ENCODE measurements at places on chromosomes 2 and 18. TPM values are rescaled to one million over a fixed set of nuclear protein-coding genes. Genes with fewer than 3 reads are reported as not detected.

DNA sequence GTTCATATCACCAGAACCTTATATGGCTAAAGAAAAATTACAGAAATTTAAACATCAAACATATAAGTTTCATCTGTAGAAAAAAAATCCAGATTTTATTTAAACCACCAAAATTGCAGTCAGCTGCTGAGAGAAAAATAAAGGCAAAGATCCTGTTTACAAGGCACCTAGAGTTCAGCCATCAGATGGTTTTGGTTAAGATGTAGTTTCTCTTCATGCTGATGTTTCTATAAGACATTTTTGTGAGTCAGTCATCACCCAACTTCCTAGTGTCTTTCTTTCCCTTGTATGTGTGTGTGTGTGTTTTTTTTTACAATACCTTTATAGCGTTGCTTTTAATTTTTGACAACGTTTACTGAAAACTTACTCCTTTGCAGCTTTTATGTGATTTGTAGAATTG is 26.1 kb upstream of the MMADHC start:
- DNase-seq = peak; percentile 35
- peaks cover 15% of the 10 kb centered on the region for H3K4me1 ChIP-seq
- no peak overlapping the region for H3K27ac ChIP-seq
- no peaks in the 10 kb centered on the region for H3K27me3 ChIP-seq
- no peak overlapping the region for H3K4me3 ChIP-seq
- no peaks in the 10 kb centered on the region for H3K36me3 ChIP-seq

GRCh38 chr2:126915903-126916302 is 17.2 kb downstream of the TEX51 start:
- H3K27ac ChIP-seq = no peak overlapping the region
- no peak for DNase-seq
- H3K4me3 ChIP-seq = no peak overlapping the region
- H3K36me3 ChIP-seq = no peaks in the 10 kb centered on the region

GRCh38 chr2:110796716-110797301 is 64.4 kb downstream of the ACOXL start:
- no peaks in the 10 kb centered on the region for H3K36me3 ChIP-seq
- DNase-seq = no peak
- H3K4me1 ChIP-seq = no peaks in the 10 kb centered on the region
- no peak overlapping the region for H3K4me3 ChIP-seq

- H3K27ac ChIP-seq = peak within 1 kb of the TSS; percentile 60
- H3K36me3 ChIP-seq = peaks cover 10% of the 10 kb centered on the region
- H3K4me1 ChIP-seq = peaks cover 4% of the 10 kb centered on the region
Measured at GRCh38 chr18:657311-658000, at the start of gene TYMS. Gene TYMS, plus strand, starts transcription at chr18:657653. Its CDS starts 90 bp downstream, at chr18:657743.

- H3K36me3 ChIP-seq = no peaks in the 10 kb centered on the region
- no peak overlapping the region for H3K4me3 ChIP-seq
- peak; percentile 45 for DNase-seq
- peaks cover 6% of the 10 kb centered on the region for H3K4me1 ChIP-seq
- H3K27ac ChIP-seq = no peak overlapping the region
Measured at GRCh38 chr2:24313744-24314632, 46.3 kb downstream of the ITSN2 start.

The FBXO15 gene
- total RNA-seq = 1.2 TPM

DNA sequence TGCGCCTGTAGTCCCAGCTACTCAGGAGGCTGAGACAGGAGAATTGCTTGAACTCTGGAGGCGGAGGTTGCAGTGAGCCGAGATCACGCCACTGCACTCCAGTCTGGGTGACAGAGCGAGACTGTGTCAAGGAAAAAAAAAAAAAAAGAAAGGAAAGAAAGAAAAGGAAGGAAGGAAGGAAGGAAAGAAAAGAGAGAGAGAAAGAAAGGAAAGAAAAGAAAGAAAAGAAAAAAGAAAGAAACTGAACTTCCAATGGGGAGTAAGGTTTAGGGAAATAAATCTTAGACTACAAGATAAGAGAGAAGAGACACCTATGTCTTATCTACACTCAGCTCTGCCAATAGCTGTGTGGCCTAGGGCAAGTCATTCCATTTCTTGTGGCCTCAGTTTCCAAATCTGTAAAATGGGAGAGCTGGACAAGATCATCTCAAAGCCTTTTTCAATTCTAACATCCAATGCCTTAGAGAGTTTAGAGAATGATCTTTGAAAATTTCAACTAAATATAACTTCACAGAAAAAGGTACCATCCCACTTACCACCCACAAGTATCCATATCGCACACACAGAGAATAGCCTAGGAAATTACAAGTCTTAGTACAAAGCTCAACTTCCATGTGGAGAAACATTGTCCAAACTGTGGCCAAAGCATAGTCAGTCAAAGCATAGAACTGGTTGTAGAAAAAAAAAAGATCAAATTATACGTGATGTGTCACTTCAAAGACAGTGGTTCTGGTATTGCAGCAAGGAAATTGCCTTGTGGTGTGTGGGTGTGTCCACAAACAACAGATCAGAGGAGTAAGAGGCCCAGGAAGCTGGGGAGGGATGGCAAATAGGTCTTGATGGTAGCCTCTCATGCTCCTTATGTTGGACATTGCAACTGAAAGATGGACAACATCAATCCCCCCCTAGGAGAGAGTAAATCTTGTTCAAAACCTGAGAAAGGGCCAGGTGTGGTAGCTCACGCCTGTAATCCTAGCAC is 42.4 kb downstream of the SLC14A2 start:
- H3K4me1 ChIP-seq = peaks cover 13% of the 10 kb centered on the region
- H3K4me3 ChIP-seq = no peak overlapping the region
- no peaks in the 10 kb centered on the region for H3K36me3 ChIP-seq

The PLEK gene
- not detected for total RNA-seq

- H3K27ac ChIP-seq = no peak overlapping the region
- no peak overlapping the region for H3K4me3 ChIP-seq
- DNase-seq = no peak
- H3K36me3 ChIP-seq = no peaks in the 10 kb centered on the region
Measured at GRCh38 chr2:54867457-54867856, 144.0 kb downstream of the EML6 start.

DNA sequence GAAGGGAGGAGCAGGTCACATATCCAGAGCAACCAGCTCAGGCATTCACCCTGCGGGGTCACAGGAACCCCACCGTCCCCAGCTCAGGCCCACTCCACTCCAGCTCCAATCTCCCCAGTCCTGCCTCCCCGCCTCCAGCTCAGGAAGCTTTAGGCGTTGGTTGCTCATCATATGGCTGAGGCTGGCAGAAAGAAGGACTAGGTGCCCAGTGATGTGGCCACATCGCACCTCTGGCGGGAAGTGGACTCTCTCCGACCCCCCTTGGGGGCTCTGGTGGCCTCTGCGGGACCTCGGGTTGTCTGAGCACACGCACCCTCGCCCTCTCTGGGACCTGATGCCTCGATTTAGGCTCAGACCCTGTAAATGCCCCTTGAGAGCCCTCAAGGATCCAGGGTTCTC is 187.7 kb downstream of the ZFP36L2 start:
- H3K27ac ChIP-seq = no peak overlapping the region
- no peaks in the 10 kb centered on the region for H3K27me3 ChIP-seq
- H3K4me1 ChIP-seq = peaks cover 32% of the 10 kb centered on the region
- no peaks in the 10 kb centered on the region for H3K36me3 ChIP-seq
- H3K4me3 ChIP-seq = no peak overlapping the region

DNA sequence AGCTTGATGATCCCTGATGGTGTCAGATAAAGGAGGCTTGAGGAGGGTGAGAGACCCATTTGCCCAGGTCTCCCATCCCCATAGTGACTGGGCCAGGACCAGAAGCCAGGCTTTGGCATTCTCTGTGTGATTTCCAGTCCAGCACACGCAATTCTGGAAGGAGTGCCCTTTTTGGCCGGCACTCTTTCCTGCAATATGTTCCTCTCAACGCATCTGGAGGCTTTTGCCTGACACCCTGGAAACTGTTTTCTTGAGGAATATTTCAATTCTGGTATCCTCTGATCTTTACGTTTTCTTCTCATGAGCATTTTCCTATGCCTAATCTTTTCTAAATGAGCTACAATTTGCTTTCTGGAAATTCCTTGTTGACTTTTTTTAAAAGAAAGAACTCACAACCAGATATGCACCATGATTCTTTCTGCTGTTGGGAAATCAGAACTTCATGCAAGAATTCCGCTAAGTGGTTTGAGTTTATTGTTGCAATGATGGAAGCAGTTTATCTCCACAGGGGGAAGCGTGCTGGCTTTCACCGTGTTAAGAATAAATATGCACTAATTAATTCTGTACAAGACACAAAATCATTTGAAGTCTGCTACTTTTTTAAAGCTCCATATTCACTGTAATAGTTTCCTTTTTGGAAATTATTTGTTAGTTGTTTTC is 143.7 kb downstream of the NAPG start:
- no peak for DNase-seq
- H3K4me3 ChIP-seq = no peak overlapping the region
- H3K36me3 ChIP-seq = no peaks in the 10 kb centered on the region
- peaks cover 4% of the 10 kb centered on the region for H3K27me3 ChIP-seq

GRCh38 chr18:37476182-37476581 is 89.4 kb downstream of the CELF4 start:
- no peak for DNase-seq
- no peaks in the 10 kb centered on the region for H3K27me3 ChIP-seq
- no peaks in the 10 kb centered on the region for H3K4me1 ChIP-seq
- H3K36me3 ChIP-seq = no peaks in the 10 kb centered on the region
- no peak overlapping the region for H3K4me3 ChIP-seq

DNA sequence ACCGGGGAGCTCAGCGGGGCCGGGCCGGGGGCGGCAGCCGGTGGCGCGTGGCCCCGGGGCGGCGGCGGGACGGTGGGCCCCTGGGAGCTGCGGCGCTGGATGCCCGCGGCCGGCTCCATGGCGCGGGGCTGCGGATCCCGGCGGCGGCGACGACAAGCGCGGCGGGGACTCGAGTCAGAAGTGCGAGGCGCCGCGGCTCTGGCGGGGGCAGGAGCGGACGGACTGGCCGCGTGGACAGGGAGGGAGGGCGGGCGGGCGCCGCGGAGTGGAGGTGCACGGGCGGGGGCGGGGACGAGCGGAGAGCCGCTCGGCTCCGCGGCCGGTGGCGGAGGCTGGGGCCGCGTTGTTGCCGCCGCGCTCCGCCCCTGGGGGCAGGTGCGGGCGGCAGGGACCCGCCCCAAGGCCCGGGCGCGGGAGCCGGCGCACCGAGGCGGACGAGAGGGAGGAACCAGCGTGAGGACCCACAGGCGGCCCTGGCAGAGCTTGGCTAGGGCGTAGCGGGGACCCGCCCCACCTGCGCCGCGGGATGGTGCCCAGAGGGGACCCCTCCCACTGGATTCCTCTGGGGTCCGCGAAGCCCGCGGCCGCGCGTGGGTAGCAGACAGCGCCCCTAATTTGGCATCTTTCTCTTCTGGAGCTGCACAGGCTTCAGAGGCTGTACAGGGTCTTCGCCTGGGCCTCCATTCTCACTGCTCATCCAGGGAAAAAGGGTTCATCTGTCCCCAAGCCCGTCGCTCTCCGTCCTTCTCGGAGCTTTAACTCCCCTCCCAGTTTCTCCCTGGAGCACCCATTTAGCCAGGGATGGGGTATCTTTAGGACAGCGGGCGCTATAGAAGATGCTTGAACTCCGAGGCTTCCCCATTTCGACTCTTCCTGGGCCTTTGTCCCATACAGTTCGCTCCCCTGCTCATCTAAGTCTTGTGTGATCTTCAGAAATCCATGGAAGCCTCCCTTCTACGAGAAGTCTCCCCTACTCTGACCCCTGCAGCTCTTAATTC is at the start of gene TMEM163:
TSS of gene TMEM163 (minus strand) at position 184 of the 998 bp plus-strand sequence.
- H3K27me3 ChIP-seq = peaks cover 59% of the 10 kb centered on the region
- DNase-seq = no peak
- H3K36me3 ChIP-seq = no peaks in the 10 kb centered on the region
- peaks cover 8% of the 10 kb centered on the region for H3K4me1 ChIP-seq

- DNase-seq = no peak
- H3K4me3 ChIP-seq = no peak overlapping the region
- H3K4me1 ChIP-seq = no peaks in the 10 kb centered on the region
- no peak overlapping the region for H3K27ac ChIP-seq
- no peaks in the 10 kb centered on the region for H3K36me3 ChIP-seq
Measured at GRCh38 chr2:97961534-97961933, 34.2 kb downstream of the TMEM131 start.

GRCh38 chr2:101566632-101567228 is 91.8 kb upstream of the RFX8 start:
- H3K4me3 ChIP-seq = no peak overlapping the region
- no peaks in the 10 kb centered on the region for H3K4me1 ChIP-seq
- H3K27ac ChIP-seq = no peak overlapping the region
- DNase-seq = no peak
- H3K36me3 ChIP-seq = no peaks in the 10 kb centered on the region

The DTNA gene
- total RNA-seq = 32.9 TPM

The ANKRD62 gene
- total RNA-seq = not detected

GRCh38 chr2:10005461-10006235 is 37.7 kb upstream of the KLF11 start:
- H3K27me3 ChIP-seq = no peaks in the 10 kb centered on the region
- H3K27ac ChIP-seq = no peak overlapping the region

- H3K4me3 ChIP-seq = no peak overlapping the region
- no peak overlapping the region for H3K27ac ChIP-seq
- H3K27me3 ChIP-seq = no peaks in the 10 kb centered on the region
- no peaks in the 10 kb centered on the region for H3K36me3 ChIP-seq
- no peak for DNase-seq
Measured at GRCh38 chr18:60506682-60507081, 134.1 kb upstream of the MC4R start.

The MROH2A gene
- not detected for total RNA-seq

The CRACDL gene
- 5.7 TPM for total RNA-seq

DNA sequence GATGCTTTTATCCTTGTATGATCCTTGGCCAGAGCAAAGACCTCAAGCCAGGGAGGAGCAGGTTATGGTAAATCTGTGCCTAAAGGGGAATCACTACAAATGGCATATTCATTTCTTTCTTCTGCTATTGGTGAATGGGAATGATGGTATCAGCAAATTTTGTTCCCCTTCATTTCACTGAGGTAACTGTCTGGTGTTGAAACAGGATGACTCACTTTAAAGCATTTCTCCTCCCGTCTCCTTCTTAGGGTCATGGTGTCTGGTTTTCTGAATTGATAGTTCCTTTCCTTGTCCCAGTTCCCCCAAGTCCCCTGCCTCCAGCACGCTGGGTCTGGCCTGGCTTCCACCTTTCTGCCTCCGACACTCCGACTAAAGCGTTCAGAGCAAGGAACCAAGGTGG is 109.2 kb downstream of the MREG start:
- no peak overlapping the region for H3K4me3 ChIP-seq
- H3K36me3 ChIP-seq = no peaks in the 10 kb centered on the region
- H3K27ac ChIP-seq = no peak overlapping the region
- peaks cover 5% of the 10 kb centered on the region for H3K4me1 ChIP-seq

GRCh38 chr18:55552526-55553189 is 35.3 kb downstream of the TCF4 start:
- peak; percentile 83 for DNase-seq
- H3K4me1 ChIP-seq = peaks cover 2% of the 10 kb centered on the region
- peak overlapping the region; percentile 10 for H3K27ac ChIP-seq
- no peak overlapping the region for H3K4me3 ChIP-seq

The C2orf42 gene
- 20.7 TPM for total RNA-seq

The ZSWIM2 gene
- total RNA-seq = not detected

The C2orf81 gene
- 2.1 TPM for total RNA-seq

- H3K4me1 ChIP-seq = peaks cover 41% of the 10 kb centered on the region
- H3K4me3 ChIP-seq = no peak overlapping the region
- no peaks in the 10 kb centered on the region for H3K36me3 ChIP-seq
- H3K27ac ChIP-seq = peak overlapping the region; percentile 69
- DNase-seq = no peak
Measured at GRCh38 chr2:237196409-237196808, 110.7 kb downstream of the COPS8 start.

The CCDC102B gene
- total RNA-seq = 10.2 TPM

GRCh38 chr2:130864830-130865800 is 28.4 kb downstream of the ARHGEF4 start:
- H3K27me3 ChIP-seq = peaks cover 15% of the 10 kb centered on the region
- no peaks in the 10 kb centered on the region for H3K36me3 ChIP-seq
- no peaks in the 10 kb centered on the region for H3K4me1 ChIP-seq
- peak; percentile 63 for DNase-seq
- no peak overlapping the region for H3K27ac ChIP-seq

The CXCR1 gene
- not detected for total RNA-seq
